ENCODE measurements at places on chromosomes 7 and 10.
A peak's percentile ranks its signal among the peaks of the same experiment; 100 is the strongest.

DNA sequence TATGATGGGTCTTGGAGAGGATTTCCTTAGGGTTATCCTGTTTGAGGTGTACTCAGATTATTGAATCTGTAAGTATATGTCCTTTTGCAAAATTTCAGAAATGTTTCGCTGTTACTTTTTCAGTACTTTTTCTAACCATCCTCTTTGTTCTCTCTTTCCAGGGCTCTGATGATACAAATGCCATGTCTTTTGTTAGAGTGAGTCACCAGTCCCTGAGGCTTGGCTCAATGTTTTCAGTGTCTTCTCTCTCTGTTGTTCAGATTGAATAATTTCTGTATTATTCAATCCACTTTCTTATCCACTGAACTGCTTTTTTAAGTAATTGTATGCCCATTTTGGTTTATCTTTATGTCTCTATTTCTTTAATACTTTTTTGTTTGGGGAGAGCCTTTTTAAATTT is 449.4 kb downstream of the TNS3 start:
- DNase-seq = no peak

GRCh38 chr7:128831178-128831993 is 1.2 kb downstream of the FLNC start:
- no peak for DNase-seq

- DNase-seq = no peak
These were observed 20.7 kb downstream of the MDFIC start for GRCh38 chr7:114942446-114943175.

DNA sequence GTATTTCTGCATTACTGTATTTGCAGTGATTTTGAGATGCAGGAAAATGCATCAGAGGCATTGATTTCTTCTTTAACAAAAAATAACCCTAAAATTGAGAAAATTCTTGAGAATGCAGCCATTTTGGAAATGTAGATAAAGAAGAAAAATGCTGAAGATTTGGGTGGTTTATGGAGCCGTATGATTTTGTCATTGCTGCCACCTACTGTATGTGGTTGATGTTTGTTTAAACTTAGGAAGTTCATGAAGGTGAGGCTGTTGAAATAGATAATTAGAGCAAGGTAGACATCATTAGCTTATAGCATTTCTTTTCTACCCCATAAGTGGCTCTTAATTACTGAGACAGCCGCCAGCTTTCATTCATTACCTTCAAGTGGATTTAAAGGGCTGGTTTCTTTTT is 92.1 kb upstream of the SAMD8 start:
- peak; percentile 37 for DNase-seq

GRCh38 chr10:125030567-125031197 is 88.8 kb downstream of the ZRANB1 start:
- DNase-seq = no peak
